Breast epithelium (tissue), 4 donors: ENCODE measurements at places on chromosomes 1 and 21.

DNA sequence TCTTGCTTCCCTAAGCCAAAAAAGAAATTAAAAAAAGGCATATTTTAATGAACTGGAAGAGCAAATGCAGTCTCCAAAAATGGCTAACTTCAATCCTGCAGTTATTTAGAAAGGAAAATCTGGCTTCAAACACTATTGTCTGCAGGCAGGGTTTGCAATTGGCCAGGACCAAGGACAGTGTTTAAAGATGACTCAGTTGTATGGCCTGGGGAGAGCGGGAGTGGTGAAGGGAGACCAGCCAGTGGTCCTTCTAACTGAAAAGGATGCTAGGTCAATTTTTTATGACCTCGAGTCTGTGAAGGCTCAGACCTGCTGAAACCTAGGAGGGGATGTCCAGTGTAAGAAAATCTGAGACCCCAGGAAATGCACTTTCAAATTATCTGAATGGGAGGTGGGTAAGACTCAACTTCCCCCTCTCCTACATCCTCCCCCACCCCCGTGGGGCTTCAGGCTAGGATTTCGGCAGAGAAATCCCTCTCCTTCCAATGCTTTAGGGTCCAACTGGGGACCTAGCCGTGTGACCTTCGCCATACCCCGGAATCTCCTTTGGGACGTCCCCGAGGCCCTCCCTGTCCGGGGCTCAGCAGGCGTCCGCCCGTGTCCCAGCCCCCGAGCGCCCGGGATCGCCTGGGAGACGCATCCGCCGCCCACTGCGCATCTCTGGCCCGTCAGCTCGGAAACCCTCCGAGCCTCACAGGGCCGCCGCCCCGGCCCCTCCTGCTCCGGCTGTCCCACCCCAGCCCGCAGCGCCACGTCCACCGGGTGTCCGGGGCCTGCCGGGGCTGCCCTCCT is 602 bp upstream of the RIMKLA start:
- no peak for DNase-seq

- DNase-seq: no peak
These were observed 10.5 kb upstream of the TAF1A start for GRCh38 chr1:222600281-222600680.

DNA sequence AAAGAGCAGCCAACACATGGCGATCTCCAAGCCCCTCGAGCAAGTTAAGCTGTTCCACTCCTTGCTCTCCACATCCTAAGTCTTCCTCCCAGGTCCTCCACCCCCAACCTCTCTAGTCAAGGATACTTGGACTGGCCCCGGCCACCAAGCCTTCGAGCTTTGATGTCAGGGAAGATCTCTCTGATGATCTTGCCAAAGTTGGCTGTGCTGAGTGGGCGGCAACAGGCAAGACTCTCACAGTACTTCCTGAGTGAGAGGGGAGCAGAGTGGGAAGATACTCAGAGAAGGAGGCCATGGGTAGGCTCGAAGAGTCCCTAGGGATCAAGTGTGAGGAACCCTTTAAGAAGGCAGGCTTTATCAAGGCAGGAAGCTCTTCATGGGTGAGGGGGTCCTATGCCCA is 2.8 kb downstream of the RFX5 start:
- no peak for DNase-seq

DNA sequence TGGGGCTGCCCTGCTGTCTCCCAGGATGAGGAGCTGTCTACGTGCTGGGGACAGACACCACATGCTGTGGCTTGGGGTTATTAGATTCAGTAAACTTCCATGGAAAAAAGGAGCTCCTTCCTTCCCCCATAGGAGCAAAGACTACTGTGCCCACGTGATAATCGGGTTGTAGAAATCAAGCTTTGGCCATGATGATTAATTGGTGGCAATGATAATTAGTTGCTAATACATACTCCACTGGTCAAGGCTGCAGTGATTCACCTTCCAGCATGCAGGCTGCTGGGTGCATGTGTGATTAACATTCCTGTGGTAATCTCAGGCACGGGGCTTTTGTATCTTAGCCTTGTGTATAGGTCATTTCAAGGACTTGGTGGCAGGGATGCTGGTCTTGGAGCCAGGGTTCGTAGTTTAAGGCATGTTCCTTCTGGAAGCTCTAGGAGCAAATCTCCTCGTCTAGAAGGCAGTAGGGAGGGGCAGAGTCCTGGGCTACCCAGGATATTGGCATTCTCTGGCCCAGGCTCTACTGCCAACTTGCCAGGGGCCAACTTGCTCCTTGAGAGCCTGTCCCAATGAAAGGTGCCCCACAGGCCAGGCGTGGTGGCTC is 41.4 kb downstream of the TMCO4 start:
- no peak for DNase-seq

DNA sequence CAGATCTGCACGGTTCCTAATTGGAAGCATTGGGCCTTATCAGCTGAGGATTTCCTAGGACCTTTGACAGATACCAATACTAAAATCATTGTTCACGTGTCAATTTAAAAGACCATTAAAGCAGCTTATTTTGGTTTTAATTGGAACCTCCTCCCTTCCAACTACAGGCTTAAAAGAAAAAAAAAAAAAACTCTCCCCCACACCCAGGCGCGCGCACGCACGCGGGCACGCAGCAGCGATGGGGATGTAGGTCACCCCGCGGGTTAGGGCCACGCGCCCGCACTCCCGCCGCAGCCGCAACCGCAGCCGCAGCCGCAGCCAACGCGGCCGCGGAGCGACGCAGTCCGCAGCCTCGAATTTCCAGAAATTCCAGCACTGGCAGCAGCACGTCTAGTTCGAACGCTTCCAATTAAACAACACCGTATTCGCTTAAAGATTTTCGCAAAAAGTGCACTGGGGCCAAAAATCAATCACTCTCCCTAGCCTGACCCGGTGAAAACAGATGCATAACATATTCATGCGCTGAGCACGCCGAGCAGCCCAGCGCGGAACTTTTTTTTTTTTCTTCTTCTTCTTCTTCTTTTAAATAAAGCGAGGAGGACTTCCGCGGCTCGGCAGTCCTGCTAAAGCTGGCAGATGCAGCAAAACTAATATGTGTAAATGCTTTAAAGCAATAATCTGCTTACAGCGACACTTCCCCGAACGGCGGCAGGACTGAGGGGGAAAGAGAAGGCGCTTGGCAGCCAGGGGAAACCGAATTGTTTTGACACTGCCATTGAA is 13.3 kb upstream of the BARHL2 start:
- no peak for DNase-seq

GRCh38 chr1:167755654-167756053 is 33.9 kb downstream of the MPZL1 start:
- no peak for DNase-seq

- no peak for DNase-seq
These were observed 293.9 kb downstream of the BRINP2 start for GRCh38 chr1:177464686-177465085.

- no peak for DNase-seq
These were observed 175.0 kb upstream of the COL11A1 start for GRCh38 chr1:103283371-103283770.
